ENCODE measurements at places on chromosomes 6 and 20.

DNA sequence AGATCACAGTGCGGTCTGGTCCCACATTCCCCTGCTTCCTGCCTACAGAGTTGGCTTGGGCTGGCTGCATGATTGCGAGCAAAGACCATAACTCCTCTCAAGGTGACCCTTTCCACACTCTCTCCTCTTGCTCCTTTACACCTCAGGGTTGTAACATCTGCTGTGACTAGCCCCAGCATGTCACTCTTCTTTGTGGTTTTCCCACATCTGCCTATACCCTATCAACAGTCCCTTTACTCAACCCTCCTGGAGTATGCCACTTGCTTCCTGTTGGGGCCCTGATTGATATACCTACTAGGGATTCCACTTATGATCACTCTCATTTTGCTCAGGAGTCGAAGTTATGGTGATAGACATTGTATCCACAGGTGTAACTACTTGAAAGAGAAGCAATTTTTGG, 58.9 kb upstream of the SGK1 start:
- no peak for DNase-seq

DNA sequence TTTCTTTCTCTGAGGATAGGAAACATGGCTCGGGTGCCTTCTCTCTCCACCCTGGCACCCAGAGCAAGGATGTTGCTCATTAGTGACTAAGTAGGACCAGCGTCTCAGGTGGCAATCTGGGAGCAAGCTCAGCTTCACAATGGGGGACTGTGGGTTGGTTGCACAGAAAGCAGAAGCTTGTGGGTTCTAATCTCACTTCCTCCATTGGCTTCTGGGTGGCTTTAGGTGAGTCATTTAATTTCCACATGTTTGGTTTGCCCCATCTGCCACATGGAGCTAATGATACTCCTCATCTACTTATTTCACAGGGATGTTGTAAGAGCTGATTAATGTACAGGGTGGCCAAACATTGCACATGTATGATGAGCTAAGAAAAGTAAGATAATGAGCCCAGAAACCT, 54.8 kb upstream of the AKIRIN2 start:
- DNase-seq: peak; percentile 92

DNA sequence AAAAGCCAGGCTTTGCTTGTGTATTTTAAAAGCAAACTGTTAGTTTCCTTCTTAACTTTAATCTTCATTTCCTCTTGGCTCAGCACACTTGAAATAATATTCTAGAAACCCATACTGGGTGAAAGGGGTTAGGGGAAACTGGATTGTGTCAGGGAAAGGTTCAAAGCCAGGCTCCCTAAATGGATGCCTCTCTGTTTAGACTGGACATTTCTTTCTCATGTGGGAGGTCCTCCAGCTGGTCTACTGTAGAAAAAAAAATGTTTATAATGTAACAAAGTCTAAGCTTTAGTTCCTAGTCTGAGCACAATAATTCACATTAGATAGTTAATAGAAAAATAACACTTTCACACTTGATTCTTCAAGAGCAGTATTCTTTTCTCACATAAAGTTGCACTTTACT, 89.0 kb upstream of the AKIRIN2 start:
- no peak for DNase-seq

DNA sequence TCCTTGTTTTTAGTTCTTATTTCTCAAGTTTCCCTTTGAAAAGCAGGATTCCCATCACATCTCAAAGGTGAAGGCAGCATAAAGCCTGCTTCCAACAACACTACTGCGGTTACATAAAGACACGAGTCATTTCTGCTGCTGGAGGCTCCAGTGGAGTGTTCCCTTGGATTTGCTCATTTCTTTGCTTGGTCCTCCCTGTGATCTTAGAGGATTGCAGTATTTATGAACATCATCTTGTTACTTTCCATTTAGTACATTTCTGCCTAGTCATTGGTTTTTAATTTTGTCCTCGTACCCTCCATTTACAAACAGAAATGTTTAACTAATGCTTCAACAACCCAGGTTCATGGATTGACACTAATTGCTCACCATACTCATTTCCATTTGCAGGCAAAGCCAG, 298.8 kb downstream of the ZNF217 start:
- DNase-seq: no peak

GRCh38 chr6:90284236-90285041, 12.2 kb downstream of the BACH2 start:
- peak; percentile 89 for DNase-seq

DNA sequence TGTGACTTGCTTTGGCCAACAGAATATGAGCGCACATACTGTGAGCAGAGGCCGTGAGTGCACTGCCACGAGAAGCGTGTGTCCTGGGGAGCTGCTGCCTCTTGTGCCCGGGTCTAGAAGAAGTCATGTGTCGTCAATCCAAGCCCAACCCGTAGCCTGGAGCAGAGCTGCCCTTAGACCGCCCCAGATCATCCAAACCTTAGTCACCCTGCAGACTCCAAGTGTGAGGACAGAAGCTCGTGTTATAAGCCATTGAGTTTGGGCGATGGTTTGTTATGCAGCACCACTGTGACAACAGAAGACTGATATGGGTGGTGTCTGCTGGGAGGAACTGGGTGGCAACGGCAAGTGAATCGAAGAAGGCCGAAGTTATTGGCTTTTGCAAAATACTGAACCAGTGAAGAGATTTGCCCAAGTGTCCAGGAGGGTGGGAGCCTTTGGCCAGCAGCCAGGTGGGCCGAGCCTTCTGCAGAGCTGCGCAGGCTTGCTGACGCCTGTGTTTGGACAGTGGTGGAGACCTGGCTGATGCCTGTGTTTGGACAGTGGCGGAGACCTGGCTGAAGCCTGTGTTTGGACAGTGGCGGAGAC, 101.3 kb upstream of the SULF2 start:
- no peak for DNase-seq

DNA sequence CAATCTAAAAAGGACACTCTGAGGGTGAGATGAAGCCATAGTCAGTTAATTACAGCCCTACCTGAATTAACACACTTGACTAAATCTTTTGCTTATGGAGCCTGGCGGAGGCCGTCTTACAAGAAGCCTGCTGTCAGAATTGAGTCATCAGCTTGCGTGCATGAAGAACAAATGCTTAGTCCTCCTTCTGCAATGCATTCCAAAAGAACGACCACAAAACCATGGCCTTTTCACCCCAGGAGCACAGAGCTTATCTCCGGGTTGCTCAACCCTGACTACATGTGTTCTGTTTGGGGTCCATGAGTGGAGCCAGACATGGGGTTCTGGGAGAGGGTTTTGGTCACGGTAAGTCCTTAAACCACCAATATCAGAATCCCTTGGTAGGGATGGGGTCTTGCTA, 318.1 kb downstream of the CLIC5 start:
- no peak for DNase-seq

GRCh38 chr6:24927985-24928745, 7.6 kb downstream of the RIPOR2 start:
- DNase-seq: peak; percentile 74

- DNase-seq: peak; percentile 16
These were observed 58.3 kb upstream of the GNRH2 start for GRCh38 chr20:2984956-2985661.

GRCh38 chr6:108752733-108753590, 95.3 kb upstream of the ARMC2 start:
- no peak for DNase-seq

DNA sequence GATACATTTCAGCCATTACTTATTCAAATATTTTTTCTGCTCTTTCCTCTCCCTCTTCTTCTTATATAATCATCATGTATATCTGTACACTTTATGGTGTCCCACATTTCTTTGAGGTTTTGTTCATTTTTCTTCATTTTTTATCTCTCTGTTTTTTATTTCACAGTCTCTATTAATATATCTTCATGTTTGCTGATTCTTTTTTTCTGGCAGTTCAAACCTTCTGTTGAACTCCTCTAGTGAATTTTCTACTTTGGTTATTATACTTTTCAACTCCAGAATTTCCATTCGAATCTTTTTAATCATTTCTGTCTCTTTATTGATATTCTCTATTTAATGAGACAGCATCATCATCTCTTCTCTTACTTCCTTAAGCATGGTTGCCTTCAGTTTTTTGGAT, 38.9 kb upstream of the FOXC1 start:
- DNase-seq: no peak
